ENCODE measurements at places on chromosomes 1 and 21.

- DNase-seq, result no peak
These were observed 72.7 kb upstream of the CNN3 start for GRCh38 chr1:94999456-95000131.

- no peak for DNase-seq
These were observed 326.5 kb upstream of the SGIP1 start for GRCh38 chr1:66207484-66207883.

DNA sequence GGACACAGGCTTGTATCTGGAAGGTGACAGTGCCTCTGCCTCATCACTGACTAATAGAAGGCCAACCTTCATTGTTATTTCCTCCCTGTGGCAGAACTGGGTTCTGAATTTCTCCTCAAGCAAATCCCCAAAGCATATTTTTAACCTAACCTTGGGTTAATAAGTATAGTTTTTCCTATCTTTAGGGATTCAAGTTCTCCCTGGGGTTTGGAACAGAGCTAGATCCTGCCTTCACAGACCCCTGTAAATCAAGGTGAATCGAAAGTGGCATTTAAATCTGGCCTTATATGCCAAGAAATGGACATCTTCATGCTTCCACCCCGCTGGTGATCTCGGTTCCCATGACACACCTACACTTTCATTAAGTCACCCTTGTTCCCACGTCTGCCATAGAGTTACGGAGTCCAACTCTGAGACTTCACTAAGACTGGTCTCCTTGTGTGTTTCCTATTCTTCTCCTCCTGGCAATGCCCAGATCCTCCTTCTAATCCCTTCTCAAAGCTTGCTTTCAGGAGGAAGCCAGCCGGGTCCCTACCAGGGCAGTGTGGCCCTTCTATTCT is 4.3 kb upstream of the CHI3L2 start:
- DNase-seq, result no peak

DNA sequence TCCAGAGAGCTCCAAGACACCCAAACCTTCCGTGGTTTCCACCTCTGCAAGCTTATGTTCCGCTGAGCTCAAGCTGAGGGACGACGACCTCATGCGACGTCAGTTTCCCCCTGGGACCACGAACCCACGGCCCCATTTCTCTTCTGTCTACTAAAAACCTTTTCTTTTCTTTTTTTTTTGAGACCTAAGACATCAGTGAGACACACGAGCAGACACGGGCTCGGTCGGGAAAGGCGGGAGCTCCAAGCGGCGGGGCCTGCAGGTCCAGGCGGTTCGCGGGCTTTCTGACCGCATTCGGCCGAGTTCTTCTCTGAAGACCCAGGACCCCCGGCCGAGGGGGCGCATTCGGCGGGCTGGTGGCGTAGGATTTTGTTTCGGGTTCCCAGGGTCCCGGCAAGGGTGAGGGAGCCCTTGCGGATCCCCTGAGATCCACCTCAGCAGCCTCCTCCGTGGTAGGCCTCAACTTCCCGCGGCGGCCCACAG is 402 bp downstream of the C21orf58 start:
- DNase-seq, result peak; percentile 28
